ENCODE measurements at places on chromosomes 6 and 20. TPM values are rescaled to one million over a fixed set of nuclear protein-coding genes. Genes with fewer than 3 reads are reported as not detected.

Gene NCR2
- total RNA-seq: not detected

Gene ATG5
- 64.8 TPM for total RNA-seq

Gene ARMH2
- total RNA-seq: not detected

Gene NOTCH4
- total RNA-seq: 0.52 TPM

GRCh38 chr20:44743916-44744655 lies 1.6 kb upstream of the KCNK15 start:
- DNase-seq: no peak

- no peak for DNase-seq
These were observed 119.2 kb downstream of the SYCP2 start for GRCh38 chr20:59813948-59814839.

DNA sequence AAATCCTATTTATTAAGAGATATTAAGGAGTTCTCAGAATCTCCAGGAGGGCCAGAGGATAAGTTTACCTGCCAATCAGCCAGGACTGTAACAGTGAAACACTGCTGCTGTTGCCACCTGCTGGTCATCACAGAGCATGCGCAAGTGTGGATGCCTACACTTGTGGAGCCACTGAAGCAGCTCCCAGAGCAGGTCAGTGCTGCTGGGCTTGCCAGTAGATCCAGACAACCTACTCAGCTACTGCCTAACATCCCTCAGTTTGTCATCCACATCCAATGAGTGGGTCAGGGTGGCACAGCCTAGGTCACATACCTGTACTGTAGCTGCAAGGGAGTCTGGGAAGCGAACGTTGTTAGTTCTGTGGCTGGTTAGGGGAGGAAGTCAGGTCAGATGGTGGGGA lies 18.3 kb upstream of the NHSL1 start:
- DNase-seq: no peak

GRCh38 chr6:52141596-52141995 lies 44.6 kb upstream of the IL17A start:
- no peak for DNase-seq

GRCh38 chr6:150177952-150178520 lies 35.2 kb downstream of the PPP1R14C start:
- peak; percentile 98 for DNase-seq

DNA sequence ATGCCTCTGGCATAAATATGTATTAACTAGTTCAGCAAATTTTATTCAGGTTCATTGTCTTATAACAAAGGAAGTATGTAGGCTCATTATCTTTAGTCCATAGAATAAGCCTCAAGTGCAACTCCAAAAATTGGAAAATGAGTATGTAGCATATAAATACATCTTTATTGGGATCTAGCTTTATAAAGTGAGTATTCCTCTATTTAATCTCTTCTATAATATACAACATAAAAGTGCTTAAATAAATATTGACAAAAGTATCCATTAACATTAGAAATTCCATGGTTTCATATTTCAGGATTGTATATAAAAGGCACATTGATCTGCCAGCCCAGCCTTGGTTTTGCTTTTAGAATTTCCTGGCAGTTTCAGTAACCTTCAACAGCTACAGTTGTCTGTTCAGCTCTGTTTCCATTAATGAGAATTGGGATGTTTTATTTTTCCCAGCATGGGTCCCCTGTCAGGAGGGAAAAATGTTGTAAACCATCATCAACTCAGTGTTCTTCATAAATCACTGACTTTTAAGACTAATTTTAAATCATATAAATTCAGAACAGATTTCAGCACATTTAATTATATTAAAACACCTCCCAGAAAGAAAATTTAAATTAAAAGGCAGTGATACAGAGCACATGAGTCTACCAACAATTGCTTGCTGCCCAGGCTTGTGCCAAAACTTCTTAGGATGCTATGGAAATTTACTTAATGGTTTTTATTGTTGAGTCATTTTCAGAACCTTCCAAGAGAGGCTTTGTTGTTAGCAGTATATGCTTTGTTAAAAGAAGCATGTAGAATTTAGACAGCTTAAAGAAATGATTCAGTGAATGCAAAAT lies 119.7 kb downstream of the ADGRG6 start:
- DNase-seq: peak; percentile 11

DNA sequence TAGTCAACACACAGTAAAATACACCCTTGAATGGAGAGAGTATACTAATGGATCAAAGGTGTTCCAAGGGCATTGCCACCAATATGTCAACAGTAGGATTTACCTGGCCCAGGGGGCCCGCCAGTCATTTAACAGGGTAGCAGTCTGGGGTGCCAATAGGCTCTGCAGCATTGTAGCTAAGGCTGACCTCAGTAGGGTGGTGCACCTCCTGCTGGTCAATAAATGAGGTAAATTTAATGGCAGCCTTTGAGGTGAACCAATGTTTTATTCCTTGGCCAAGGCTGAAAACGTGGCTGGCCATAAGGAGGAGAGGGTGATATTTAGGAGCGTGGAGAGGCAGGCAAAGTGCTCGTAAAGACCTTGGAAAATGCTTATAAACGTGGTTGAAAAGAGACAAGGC lies 147.2 kb downstream of the RPS12 start:
- no peak for DNase-seq

DNA sequence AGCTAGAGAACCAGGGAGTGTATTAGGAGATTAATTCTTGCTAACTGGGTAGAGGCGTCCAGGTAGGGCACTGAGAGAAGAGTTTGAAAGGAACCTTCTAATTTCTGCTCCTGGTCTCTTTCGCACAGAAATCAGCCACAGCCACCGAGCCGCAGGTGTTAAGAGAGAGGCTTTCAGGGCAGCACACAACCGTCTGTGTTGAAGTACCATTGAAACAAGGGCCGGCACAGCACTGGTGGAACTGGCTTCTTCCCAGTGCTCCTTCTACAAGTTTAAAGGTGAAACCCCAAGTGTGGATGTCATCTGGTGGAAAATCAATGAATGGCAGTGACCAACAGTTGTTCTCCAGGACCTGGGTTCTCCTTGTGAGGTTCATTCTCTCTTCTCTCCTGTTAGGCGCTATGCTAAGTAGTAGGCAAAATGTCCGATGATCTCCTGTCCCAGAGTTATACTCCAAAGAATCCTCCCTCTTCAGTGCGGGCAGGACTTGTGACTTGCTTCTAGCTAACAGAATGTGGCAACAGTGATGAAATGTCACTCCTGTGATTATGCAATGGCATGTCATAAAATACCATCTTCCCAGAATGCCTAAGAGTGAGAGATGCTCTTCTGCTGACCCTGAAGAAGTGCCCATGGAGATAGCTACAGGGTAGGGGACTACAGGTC lies 15.0 kb upstream of the RIN2 start:
- no peak for DNase-seq

- DNase-seq: peak; percentile 30
These were observed 1026.6 kb downstream of the EYS start for GRCh38 chr6:64680446-64680845.

GRCh38 chr6:7919871-7920270 lies 9.3 kb upstream of the TXNDC5 start:
- DNase-seq: peak; percentile 78
